ENCODE measurements at places on chromosomes 4 and X.
A peak's percentile ranks its signal among the peaks of the same experiment; 100 is the strongest.

GRCh38 chrX:24081661-24082154 lies 27.0 kb downstream of the EIF2S3 start:
- DNase-seq, result peak; percentile 56

DNA sequence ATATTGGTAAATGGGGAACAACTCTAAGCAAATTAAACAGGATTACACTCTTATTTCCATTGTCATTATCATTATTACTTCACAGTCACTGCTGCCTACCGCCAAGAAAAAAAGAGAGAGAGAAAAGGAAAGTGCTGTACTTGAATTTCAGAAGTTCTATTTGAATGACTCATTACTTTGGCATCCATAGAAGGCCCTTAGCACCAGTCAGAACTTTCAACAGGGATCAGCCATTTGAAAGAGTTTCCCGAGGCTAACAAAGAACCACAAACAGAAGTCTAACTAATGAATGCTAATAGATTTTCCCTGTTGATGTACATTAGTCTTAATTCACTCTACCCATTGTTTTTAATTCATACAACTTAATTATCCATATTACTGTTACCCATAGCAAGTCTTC lies 116.3 kb downstream of the SHROOM4 start:
- DNase-seq, result no peak

DNA sequence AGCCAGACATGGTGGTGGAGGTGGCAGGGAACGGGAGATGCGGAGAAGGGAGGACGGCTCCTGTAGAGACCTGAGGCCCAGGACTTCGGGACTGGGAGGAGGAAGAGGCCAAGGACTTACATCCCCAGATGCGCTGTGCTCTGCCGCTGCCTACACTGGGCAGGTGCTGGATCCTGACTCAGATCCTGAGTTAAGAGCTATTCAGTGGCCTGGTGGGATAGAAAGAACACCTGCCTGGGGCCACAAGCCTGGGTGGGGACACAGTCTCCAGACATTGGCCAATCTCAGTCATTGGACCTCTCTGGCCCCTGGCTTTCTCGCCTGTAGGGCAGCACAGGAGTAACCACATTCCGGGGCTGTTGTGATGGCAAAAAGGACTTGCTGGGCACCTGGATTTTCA lies 10.9 kb upstream of the MSX1 start:
- DNase-seq, result no peak

DNA sequence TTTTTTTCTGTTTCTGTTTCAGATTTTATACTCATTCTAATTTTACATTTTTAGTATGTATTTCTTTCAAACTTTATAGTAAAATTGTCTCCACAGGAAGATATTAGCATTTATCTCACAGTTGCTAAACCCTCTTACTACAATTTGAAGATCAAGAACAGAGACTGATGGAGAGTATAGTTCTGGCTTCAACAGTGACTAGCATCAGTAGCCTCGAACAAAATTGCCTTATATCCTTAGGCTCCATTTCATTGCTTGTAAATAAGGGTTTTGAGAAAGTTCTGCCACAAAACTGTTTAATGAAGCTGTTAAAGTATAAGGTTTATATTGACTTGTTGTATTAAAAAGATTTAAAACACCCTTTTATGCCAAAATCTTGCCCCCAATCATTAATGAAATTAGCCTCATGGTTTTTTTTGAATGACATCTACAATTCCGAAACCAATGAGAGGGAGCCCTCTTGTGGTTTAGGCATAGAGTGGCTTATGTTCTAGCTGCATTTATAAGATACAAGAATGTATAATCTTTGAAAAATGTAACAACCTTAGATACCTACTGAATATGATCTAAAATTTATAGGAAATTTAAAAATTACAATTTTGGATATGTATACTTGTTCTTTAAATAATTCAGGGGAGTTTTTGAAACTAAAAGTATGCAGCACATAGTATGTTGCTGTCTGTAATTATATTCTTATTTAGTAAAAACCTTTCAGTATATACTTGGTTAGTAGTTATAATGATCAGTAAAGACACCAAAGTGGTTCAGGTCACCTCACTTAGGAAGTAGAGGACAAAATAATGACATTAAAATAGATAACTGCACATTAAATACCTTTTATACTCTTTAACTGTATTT lies 109.8 kb upstream of the HPGD start:
- peak; percentile 8 for DNase-seq

GRCh38 chr4:170990989-170991589 lies 822.1 kb upstream of the GALNTL6 start:
- no peak for DNase-seq

DNA sequence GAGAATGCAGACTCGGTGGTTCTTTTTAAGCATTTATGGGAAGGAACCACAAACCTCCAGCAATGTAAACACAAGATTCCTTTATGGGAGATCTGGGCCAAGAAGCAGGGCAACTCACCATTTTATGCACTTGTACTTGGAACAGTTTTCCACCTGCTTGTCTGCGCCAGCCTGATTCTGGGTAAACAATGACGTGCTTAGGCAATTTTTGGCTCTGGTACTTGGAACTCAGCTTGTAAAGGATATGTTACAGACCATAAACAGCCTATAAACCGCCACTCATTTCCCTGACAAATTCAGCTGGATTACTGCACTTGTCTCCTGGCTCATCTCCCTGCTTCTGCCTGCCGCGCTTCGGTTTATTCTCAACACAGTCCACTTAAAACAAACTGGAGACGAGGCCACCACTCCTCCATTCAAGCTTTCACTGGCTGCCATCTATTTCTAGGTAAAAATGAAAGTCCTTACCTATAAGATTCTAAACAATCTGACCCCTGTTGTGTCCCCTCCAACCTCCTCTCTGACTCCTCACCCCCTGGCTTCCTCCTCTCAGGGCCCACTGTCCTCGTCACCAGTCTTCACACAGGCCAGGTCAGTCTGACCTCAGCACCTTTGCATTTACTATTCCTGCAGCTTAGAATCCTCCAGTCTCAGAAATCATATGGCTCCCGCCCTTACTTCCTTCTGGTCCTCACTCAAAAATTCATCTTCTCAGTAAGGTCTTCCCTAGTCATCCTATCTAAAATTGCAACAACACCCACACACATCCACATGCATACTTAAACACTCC lies 205.9 kb upstream of the GALNT7 start:
- DNase-seq, result no peak

GRCh38 chr4:73727685-73728084 lies 12.7 kb upstream of the CXCL8 start:
- DNase-seq, result no peak

- DNase-seq, result no peak
These were observed 379 bp downstream of the PDGFC start for GRCh38 chr4:156971165-156971675.

GRCh38 chr4:8472689-8473197 lies 32.2 kb downstream of the TRMT44 start:
- no peak for DNase-seq

GRCh38 chr4:147707892-147708672 lies 23.8 kb upstream of the ARHGAP10 start:
- peak; percentile 51 for DNase-seq

- no peak for DNase-seq
These were observed 52.1 kb downstream of the NPY5R start for GRCh38 chr4:163395758-163396157.

GRCh38 chr4:10703156-10703555 lies 18.6 kb upstream of the CLNK start:
- no peak for DNase-seq

- no peak for DNase-seq
These were observed 55.2 kb downstream of the CLNK start for GRCh38 chr4:10629394-10629793.

- no peak for DNase-seq
These were observed 64.8 kb downstream of the USP9X start for GRCh38 chrX:41150043-41150442.

DNA sequence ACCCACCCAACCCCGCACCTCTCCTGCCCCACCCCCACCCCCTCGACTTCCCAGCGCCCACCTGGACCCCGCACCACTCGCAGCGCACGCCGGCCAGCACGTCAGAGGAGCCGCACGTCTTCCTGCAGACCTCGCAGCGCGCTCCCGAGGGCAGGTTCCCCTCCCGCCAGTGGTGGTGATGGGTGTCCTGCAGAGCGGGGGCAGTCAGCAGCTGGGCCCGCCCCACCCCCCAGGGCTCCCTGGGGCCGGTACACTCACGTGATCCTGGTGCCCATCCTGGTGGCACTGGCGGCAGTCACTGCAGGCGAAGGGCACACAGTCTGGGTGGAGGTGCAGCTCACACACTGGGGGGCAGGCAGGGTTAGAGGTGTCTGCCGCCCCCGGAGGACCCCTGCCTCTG lies 5.1 kb downstream of the DGKQ start:
- no peak for DNase-seq

DNA sequence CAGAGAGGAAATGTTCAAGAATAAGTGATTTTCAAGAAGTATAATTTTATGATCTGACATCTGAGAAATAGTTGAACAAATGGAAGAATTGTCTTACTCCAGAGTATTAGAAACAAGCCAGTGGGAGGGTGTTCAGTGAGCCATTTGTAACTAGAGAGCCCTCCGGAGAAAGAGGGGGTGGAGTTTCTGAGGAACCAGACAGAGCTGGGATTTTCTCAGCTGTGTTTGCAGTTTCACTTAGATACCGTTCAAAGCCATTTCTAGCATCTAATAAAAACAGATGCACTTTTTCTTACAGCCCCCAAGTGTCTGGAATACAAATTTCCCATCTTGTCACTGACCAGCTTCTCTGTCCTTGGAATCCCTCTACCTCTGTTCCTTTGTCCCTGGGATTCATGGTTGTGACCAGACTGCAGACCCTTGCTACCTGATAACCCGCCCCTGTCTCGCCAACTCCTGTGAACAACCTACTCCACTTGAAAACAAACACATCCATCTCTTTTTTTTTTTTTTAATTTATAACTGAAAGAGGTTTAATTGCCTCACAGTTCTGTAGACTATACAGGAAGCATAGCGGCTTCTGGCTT lies 132.8 kb upstream of the KLF3 start:
- no peak for DNase-seq

- no peak for DNase-seq
These were observed 37.4 kb upstream of the HEPH start for GRCh38 chrX:66126662-66127061.

DNA sequence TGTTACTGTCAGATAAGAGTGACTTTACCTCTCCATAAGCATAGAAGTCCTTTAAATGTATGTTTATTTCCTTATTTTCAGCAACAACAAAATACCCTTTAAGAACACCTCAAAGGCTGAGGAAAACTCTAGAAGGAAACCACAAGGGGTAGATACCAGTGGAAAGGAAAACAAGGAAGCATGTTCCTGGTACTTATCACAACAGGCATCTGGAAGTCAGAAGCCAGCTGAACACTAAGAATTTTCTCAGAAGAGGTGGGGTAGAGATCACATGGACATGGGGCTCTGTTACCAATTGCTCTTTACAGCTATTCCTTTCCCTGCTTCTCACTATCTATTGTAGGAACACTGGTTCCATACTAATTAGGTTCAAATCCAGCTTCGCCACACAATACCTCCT lies 51.5 kb upstream of the BEND2 start:
- DNase-seq, result no peak

GRCh38 chrX:39592776-39593175 lies 505.0 kb downstream of the BCOR start:
- DNase-seq, result no peak

DNA sequence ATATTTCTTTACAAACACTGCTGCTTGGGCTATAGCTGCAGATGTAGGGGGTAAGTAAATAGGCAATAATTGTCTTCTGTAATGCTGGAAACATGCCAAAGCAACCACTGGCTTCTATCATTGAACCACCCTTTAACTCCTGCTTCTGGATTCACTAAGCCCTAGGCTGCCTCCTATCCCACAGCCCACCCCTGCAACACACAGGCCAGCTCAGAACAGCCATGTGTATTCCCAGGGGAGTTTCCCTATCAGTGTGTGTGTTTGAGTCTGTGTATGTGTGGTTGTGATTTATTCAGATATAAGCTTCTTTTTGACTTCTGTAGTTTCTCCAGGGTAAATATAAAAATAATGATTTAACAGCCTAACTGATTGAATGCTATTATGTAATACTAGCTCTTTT lies 291.3 kb downstream of the PCDH10 start:
- no peak for DNase-seq

- no peak for DNase-seq
These were observed 12.7 kb upstream of the GTPBP6 start for GRCh38 chrX:331151-331824.

- DNase-seq, result no peak
These were observed 400.8 kb upstream of the SLIT2 start for GRCh38 chr4:19850909-19851308.

DNA sequence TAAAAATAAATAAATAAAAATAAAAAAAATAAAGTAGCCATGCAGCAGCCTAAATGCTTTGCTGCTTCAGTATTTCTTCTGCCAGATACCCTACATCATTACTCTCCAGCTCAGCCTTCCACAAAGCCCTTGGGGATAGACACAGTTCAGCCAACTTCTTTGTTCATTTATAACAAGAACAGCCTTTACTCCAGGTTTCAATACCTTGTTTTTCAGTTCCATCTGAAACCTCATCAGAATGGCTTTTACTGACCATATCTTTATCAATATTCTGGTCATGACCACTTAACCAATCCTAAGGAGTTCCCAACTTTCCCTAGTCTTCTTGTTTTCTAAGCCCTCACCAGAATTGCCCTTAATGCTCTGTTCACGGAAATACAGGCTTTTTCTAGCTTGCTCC lies 128.3 kb upstream of the MED14 start:
- no peak for DNase-seq

DNA sequence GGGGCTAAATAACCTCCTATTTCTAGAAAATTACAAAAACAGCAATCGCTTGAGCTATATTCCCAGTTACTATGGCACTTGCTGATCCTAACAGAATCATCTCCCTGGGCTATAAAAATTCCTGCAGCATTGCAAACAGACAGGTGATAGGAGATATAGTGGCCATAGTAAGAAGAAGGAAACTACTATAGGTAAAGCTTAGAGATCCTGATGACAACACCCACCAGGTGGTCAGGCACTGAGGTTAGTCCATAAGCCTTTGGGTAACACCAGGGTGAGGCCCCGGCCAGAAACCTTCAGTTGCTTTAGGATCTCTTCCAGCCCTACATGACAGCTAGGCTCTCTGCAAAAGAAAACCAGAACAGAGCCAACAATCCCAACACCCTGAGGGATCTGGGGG lies 197.9 kb upstream of the PPP1R2C start:
- no peak for DNase-seq

DNA sequence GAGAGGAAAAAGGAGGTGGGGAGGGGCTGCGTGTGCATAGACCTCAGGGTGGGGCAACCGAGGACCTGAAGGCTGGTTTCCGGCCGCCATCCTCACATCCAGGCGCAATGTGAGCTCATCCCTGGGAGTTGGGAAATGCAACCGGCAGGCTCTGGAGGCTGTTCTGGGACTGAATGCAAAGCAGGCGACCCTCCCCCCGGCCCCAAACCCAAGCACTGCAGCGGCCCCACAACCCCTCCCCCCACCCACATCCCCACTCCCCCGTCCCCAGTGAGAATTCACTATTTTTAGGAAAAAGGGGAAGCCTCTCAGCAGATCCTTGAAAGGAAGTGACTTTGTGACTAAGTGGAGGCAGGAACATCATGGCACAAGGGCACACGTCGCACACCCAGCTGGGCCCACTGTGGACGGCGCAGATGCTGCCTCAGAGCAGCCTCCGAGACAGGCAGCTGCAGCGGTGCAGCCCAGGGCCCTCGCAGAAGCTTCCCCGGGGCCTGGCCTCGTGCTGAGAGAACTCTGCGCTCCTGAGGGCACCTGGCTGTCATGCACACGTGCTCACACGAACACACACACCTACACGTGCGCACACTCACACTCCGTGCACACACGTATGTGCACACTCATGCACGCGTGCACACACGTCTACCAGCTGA lies 1.3 kb upstream of the PDE6B start:
- peak; percentile 9 for DNase-seq

GRCh38 chrX:2609431-2610238 lies 81.5 kb upstream of the CD99 start:
- DNase-seq, result no peak

Data from CD8-positive, alpha-beta memory T cell (primary cell).